Progenitor cell of endocrine pancreas (in vitro differentiated cells): ENCODE measurements at places on chromosomes 3 and 15.

DNA sequence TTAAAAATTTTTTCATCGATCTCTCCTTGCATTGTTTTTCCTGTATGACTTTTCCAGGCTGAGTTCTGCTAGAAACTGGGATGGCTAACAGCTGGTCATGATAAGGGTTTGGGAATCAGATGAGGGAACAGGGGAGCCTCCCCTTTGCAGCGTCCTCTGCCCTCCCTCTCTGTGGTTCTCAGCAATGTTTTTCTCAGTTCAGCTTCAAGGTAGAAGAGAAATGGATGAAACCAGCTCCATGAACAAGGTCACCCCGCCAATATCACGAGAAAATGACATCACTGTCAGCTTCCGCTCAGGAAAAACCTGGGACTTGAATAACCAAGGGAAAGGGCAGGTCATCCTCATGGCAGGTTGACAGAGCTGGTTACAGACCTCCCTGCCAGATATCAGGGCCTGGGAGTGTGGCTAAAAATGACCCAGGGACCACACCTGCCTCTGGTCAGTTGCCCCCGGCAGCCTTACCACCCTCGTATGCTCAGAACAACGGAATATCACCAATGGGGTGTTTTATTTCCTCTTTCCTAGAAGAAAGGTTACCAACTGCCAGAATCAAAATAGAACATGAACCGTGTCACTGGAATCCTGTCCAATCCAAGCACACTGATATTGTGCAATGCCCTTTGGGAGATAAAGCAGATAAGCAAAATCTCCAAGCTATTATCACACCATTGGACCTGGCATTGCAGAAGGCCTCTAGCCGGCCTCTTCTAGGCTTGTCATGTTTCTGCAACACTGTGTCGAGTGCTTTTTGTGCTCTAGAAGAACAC, 26.1 kb downstream of the LSM3 start:
- no peak for DNase-seq

GRCh38 chr3:132242790-132243189, 74.4 kb upstream of the ACP3 start:
- no peak for DNase-seq

GRCh38 chr15:67327737-67328136, 73.2 kb downstream of the IQCH start:
- DNase-seq, result no peak

GRCh38 chr15:91625506-91625905, 228.0 kb upstream of the SLCO3A1 start:
- DNase-seq, result no peak

DNA sequence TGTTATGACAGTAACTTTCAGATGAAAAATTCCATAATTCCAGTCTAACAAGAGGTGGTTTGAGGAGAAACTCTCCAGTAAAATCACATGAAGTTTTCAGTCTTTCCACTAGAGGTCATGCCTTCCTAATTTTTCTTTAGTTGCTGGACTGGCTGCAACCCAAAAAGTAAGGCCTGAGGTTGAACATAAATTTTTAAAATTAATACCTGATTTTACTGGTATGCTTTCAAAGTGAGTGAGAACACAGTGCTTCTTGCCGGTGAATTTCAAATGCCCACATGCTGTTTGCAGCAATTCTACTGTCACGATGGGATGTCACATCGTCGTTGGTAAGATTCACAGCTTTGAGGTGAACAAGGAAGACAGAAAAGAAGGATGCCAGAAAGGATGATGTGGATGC, 89.0 kb upstream of the FGF12 start:
- no peak for DNase-seq

DNA sequence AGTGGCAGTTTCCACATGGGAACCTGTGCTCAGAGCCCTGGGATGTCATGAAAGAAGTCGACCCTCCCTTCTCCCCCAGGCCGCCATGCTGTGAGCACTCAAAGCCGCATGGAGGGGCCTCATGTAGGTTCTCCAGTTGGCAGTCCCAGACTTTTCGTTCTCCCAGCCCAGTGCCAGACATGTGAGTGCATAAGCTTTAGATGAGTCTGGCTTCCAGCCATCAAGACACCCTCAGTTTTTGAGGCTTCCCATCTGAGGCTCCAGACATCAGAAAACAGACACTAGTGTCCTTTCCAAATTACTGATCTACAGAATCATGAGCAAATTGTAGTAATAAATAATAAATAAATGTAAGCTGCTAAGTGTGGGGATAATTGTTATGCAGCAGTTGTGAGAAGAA, 136.5 kb upstream of the AGBL1 start:
- DNase-seq, result no peak

DNA sequence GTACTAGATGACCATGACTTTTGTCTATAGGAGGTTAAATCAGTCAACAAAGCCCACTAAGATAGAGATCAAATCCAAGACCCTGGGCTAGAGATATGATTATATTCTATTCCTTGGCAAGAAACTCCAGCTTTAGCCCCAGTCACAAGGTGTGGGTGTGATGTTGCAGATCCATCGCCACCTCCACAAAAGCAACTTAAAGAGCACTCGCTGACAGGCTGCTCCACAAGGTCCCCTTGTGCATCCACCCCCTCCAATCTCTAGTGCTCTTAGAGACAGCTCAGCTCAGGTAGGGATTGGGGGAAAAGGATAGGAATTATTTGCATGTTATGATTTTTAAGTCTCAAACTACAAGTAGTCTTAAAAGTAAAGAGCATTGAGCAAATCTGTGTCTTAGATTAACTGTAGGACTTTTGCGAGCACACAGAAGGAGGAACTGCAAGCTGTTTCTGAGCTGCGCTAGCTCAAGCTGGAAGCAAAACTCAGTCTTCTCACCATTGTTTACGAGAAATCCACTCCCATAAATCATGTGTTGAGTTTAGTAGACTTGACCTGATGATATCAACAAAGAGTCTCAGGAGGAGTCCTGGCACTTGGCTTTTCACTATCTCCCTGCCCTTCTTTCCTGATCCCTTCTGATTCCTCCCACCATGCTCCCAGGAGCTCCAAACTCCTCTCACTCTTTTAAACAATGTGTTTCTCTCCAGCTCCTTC, 177.6 kb downstream of the STAC start:
- no peak for DNase-seq

DNA sequence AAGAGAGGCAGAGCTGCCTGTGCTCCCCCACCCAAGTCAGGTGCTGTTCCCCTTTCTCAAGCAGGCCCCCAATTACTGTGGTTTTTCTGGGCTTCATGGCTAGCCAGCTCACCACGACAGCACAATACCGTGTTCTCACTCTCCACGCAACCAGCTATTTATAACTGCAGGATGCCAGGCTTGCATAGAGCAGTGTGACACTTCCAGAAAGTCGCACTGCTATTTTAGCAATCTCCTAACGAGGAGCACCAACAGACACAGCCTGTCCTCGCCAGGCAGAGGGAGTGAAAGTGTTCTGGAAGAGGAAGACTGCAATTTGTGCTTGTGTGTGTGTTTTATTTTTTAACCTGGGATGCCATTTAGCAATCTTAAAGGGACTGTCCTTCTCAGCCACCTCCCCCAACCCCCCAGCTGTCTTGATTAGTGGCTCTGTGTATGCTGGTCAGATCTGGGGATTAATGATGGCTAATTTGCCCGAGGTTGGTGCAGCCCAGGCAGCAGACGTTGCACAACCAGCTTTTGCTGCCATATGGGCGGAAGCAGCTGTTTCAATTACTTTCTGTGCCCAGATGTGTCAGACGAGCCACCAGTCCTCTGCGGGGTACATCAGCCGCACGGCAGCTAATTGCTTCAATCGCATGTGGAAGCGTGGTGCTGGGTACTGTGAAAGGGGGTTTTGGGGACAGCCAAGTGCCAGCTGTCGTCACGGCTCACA, 268.0 kb upstream of the ARRDC4 start:
- no peak for DNase-seq

DNA sequence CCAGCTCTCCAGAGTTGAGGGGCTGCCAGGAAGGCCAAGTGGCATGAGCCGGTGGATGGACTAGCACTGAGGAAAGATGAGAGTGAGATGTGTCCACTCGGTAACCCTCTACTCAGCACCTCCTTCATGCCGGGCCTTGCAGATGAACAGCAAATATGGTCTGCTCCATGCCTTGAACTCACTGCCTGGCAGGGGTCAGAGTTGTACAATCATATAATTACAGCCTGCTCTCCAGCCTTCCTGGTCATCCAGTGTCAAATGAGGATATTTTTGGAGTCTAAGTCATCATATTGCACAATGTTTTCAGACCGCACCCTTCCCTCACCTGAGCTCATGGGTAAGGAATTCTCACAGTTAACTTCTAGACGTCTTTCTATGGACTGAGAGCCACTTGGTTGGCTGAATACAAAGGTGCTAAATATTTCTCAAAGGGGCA, 4.9 kb downstream of the MGLL start:
- no peak for DNase-seq

- DNase-seq, result no peak
Observed at GRCh38 chr3:41041899-41042298, 157.4 kb upstream of the CTNNB1 start.

DNA sequence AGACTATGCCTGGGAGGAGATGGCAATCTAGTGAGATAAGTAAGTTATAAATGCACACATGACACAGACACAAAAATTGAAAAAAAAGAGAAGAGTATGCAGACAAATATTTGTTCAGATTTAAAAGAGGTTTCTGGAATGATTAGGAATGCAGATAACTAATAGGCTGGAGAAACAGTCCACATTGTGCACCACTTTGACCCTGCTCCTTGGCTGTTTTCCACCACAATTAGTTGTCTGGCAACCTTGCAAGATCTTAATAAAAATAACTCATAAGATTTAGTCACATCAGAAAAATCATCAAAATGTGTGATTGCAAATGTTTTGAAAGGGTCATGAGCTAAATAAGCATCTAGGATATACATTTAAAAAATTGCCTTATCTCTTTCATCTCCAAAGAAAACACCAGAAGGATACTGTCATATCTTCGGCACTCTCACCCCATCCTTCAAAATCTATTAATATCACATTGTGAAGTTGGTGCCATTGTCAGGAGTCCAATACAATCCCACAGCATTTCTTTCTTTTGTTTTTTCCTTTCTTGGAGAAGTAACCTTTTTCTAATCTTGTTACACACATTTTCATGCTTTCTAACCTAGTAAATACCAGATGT, 153.7 kb upstream of the KCNMB2 start:
- DNase-seq, result no peak

- DNase-seq, result no peak
Observed at GRCh38 chr3:122586773-122587485, 9.5 kb downstream of the PARP15 start.

DNA sequence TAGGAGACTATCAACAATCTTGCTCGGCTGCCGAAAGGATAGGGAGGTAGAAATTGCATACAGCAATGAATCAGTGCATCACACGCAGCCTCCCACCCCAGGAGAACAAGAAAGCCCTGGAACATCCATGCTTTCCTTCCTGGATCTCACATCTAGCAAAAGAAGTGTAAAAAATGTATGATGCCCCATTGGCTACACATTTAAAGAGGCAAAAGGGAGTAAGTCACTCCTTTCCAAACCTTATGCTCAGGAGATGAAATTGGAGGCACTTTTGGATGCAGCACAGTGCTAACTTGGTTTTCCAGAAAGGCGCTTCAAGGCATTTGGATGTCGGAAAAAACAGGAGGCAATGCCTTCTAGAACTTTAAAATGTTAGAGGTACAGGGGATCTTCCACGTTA, 32.2 kb upstream of the FEZF2 start:
- DNase-seq, result no peak

- DNase-seq, result no peak
Observed at GRCh38 chr3:195876297-195877064, 31.9 kb downstream of the TNK2 start.

GRCh38 chr15:34837246-34838016, 42.1 kb upstream of the ACTC1 start:
- no peak for DNase-seq

GRCh38 chr3:2659896-2660295, 450.3 kb downstream of the IL5RA start:
- no peak for DNase-seq

GRCh38 chr3:111072031-111072921, 660 bp downstream of the NECTIN3 start:
- peak; percentile 34 for DNase-seq

GRCh38 chr3:46293991-46294833, 52.0 kb downstream of the CCR3 start:
- no peak for DNase-seq

- DNase-seq, result no peak
Observed at GRCh38 chr3:136910697-136911096, 47.1 kb upstream of the IL20RB start.

GRCh38 chr3:120100711-120101110, 6.5 kb upstream of the GSK3B start:
- DNase-seq, result no peak

GRCh38 chr3:195084746-195085145, 186.2 kb downstream of the XXYLT1 start:
- DNase-seq, result no peak

GRCh38 chr3:170961616-170962400, 53.4 kb upstream of the EIF5A2 start:
- DNase-seq, result no peak

DNA sequence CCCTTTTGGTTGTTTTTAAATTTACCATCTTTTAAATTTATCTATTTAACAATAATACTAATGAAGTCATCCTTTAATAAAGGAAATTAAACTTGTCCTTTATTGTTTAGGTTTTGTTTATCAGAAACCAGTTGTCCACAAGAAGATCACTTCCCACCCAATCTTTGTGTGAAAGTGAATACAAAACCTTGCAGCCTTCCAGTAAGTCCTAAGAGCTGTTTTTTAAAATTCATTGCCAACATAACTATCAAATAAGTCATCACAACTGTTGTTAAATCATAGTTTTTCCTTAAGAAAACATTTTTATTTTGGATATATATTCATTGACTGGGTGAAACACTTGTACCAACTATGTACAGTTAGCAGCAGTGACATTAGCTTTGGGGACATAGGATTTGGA, 59.4 kb downstream of the CALML4 start:
- no peak for DNase-seq

DNA sequence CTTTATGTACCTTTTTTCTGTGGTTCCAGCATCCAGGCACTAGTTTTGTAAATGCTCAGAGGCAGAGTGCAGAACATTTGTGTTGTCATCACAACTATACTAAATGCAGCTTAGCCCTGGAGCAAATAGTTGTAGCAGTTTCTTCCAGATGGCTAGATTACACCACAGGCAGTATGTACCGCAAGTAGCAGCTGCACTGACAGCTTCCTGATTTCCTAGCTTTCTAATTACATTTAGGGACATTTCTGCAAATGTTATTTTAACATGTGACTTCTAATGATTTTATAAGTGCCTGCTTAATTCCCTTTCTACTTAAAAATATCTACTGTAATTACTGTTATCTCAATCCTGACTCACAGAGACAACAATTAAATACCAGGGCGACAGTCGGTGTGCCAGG, 106.5 kb downstream of the NR2E3 start:
- no peak for DNase-seq

- DNase-seq, result no peak
Observed at GRCh38 chr3:17075907-17076306, 191.2 kb downstream of the PLCL2 start.

GRCh38 chr3:127772827-127773751, 49.2 kb downstream of the MGLL start:
- no peak for DNase-seq

GRCh38 chr3:132660811-132661070, 612 bp downstream of the UBA5 start:
- DNase-seq, result no peak
